CD4-positive, alpha-beta T cell treated with Interleukin-17A for 1 hour (primary cell): ENCODE measurements at places on chromosomes 6 and 20.

- no peak for DNase-seq
Observed at GRCh38 chr6:28586324-28586723, 60.6 kb downstream of the GPX5 start.

DNA sequence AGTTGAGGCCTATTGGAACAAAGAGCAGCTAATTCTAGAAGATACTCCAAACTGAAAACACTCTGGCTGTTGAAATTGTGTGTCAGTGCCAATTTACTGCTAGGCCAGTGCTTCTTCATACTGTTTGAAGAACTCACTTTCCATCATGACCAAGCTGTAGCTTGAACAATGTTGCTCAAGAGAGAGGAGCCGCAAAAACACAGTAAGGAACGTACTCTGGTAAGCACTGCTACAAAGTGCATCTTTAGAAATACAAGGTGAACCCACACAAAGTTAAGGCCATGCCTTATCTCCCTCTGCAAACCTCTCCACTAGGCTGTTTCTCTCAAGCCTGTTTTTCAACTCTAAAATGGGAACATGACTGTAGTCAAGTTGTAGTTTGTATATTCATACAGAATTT is 74.5 kb upstream of the TULP1 start:
- no peak for DNase-seq

DNA sequence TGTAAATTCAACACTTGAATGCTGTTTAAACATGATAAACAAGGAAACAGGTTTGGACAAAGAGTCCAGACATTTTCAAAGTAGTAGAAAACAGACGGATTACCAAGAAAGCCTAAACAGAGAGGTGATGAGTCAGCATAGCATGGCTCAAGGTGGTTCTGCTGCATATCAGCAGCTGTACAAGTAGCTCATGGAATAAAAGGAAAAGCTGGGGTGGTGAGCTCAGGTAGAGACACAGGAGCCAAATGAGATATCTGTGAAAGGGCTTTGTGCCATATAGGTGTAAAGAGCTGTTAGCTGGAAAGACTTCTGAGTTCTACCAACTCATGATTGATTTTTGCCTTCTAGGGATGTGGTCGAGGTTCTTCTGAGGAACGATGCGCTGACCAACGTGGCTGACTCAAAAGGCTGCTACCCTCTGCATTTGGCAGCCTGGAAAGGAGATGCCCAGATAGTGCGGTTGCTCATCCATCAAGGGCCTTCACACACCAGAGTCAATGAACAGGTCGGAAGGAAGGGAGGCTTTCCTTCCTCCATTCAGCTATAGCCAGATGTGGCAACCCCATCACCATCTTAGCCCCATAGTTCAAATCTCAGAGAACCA is 80.7 kb downstream of the ANKS1A start:
- no peak for DNase-seq

DNA sequence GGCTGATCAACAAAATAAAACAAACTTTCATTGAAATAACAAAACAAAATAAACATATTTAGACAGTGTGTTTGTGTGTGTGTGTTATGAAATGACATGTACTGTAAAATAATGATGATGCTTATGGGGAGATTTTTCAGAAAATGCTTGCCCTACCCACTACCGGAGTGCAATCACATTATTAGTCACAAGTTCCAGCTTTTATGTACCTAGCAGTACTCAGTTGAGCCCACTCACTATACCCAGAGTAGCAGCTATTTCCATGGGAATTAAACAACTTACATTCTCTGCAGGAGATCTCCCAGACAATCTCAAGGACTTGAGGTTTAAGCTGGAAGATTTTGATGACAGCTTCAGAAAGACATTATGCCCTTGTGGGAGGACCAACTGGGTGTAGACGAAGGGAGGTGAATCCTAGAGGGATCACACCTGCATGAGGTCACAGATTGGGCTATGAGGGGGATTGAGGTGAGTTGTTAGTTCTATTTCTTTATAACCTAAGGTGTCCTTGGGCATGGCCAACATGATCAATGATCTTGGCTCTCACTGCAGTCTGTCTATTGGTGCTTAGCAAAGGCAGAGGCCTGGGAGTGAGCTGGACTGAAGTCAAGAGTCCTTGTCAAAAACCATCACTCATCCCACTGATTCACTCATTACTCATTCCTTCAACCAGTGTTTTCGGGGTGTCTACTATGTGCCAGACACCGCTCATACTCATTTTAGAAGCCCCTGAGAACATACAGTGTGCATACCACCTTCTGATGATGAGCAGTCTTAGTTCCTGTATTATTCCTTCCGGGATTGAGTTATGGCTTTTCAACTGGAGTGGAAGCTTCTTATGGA is 6.7 kb upstream of the CLIC5 start:
- no peak for DNase-seq

DNA sequence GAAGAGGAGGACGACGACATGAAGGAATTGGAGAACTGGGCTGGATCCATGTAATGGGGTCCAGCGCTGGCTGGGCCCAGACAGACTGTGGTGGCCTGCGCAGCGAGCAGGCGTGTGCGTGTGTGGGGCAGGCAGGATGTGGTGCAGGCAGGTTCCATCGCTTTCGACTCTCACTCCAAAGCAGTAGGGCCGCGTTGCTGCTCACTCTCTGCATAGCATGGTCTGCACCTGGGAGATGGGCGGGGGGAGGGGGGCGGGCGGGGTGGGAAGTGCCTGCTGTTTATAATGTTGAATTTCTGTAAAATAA is 42.3 kb downstream of the CHMP4B start:
- DNase-seq, result no peak

DNA sequence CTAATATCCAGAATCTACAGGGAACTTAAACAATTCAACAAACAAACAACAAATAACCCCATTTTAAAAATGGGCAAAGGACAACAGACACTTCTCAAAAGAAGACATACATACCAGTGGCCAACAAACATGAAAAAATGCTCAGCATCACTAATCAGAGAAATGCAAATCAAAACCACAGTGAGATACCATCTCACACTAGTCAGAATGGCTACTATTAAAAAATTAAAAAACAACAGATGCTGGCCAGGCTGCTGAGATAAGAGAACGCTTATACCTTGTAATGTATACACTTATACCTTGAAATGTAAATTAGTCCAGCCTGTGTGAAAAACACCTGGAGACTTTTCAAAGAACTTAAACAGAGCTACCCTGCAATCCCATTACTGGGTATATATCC is 166.8 kb downstream of the IBTK start:
- no peak for DNase-seq

- DNase-seq, result no peak
Observed at GRCh38 chr20:38060536-38060935, 27.0 kb downstream of the RPRD1B start.

GRCh38 chr6:37188962-37189510 is 19.1 kb downstream of the PIM1 start:
- no peak for DNase-seq

- DNase-seq, result no peak
Observed at GRCh38 chr6:108755257-108756240, 92.7 kb upstream of the ARMC2 start.

- DNase-seq, result no peak
Observed at GRCh38 chr6:165219629-165220028, 89.8 kb downstream of the C6orf118 start.

- DNase-seq, result peak; percentile 79
Observed at GRCh38 chr6:38493931-38494547, 145.7 kb downstream of the BTBD9 start.
